ENCODE measurements at places on chromosomes 3 and 15.

DNA sequence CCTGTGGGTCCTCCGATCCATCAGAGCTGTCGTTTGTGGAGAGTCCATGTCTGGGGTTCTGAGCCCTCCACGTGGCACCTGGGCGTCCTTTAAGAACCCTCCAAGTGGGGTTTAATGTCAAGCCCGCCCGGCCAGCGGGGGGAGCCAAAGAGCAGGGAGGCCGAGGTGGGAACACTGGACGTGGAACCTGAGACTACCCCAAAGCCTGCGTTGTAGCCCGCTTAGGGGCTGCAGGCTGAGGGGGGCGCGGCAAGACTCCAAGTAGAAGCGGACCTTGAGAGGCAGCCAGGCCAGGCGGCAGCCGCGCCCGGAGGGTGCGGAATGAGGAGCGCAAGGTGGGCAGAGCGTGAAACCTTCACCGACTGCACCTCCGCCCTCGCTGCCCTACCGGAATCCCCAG is 126.2 kb upstream of the ATP10A start:
- no peak for DNase-seq

- no peak for DNase-seq
Observed at GRCh38 chr3:187880441-187880840, 135.2 kb upstream of the BCL6 start.

GRCh38 chr3:168093790-168094189 is 1.9 kb downstream of the GOLIM4 start:
- no peak for DNase-seq

- DNase-seq, result no peak
Observed at GRCh38 chr3:65975032-65975431, 63.7 kb downstream of the MAGI1 start.

DNA sequence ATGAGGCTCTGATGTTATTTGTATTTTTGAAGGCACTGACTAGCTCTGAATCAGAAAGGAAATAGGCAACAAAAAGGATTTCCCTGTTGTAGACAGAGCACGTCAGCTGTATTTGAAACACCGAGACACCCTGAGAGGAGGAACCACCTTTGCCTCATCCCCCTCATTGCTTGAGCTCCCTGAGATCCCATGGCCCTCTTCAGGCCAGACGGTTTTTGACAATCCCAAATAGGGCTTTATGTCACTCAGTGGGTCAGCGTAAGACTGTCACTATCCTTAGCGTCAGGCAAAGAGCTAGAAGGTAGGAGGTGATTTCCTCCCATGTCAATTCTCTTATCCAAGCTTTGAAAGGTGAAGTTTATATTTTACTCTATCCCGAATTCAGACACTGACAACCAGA is 254.3 kb downstream of the ZNF621 start:
- no peak for DNase-seq

DNA sequence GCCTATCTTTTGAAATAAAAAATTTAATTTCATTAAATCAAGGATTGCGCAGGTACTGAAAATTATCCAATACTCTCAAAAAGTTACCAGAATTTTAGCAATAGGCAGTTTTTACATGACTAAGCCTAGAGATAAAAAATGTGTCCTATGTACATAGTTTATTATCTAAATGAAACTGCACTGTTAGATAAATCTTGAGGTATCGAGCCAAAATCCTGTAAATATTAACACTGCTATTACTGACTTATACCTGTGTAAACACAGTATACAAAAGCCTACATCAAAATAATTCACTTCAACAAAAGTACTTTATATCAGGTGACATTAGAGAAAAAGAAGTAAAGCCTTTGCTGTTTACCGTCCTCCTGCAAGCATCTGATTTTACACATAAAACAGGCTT is 60.7 kb downstream of the TASOR start:
- no peak for DNase-seq

GRCh38 chr3:10992943-10993728 is 588 bp downstream of the SLC6A1 start:
- DNase-seq, result no peak

DNA sequence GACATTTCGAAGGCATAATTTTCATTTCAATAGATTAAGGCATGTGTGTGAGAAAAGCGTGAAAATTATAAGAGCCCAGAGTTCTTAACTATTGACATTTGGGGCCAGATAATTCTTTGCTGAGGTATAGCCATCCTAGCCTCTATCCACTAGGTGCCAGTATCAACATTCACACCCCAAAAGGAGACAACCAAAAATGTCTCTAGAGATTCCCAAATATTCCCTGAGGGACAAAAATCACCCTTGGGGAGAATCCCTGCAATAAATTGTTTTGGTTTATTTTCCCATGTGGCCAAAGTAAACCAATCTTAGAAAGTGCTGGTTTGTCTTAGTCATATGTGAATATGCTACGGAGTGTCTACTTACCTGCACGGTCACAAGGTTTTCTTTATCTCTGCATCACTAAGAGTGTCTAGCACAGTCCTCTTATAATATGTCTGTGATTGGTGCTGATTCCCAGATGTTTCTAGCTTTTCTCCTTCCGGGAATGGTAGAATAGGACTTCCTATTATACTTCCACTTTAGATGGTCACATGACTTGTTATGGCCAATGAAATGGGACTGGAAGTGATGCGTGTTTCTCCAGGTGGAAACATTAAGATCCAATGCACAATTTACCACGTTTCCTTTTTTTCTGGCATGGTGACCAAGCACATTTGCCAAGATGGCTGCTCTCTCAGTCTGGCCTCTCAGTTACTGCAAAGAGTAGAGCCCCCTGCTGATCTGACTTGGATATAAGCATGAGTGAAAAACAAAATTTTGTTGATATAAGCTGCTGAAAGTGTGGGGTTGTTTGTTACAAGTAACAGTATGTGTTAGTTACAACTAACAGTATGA is 8.0 kb upstream of the KBTBD8 start:
- no peak for DNase-seq

- DNase-seq, result no peak
Observed at GRCh38 chr3:29410660-29411405, 130.0 kb downstream of the RBMS3 start.

DNA sequence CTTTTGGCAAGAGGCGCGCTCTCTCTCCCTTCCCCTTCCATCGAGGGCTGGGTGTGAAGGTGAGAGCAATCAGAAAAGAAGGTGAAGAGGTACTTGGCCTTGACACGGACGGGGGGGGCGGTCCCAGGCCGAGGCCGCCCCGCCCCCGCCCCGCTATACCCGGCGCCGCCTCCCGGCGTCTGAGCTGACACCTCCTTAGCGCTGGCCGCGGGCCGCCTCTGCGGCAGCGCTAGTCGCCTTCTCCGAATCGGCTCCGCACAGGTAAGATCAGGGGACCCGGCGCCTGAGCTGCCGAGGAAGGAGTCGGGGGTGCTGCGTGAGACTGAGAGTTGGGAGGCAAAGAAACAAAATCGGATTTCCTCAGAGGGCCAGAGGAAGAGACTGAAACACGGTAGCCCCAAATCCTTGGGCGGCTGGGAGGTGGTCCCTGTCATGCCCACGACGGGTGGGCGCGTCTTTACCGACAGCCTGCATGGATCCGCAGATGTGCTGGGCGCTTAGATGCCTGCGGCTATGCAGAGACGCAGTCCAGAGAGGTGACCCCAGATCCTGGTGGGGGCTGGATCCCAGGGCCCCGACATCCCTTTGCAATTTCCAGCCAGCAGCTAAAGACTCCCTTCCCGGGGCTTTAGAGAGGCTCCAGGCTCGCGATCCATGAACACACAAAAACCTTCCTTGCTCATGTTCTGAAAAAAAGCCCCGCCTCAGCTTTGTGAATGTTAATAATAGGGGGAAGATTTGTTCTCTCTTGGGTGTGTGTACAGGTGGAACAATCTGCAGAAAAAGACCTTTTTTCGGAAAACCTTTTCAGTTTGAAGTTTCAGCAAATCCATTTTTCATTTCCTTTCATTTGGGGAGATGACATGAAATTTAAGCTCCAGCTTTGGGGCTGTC is at the start of gene ENTPD3:
Gene ENTPD3, plus strand, starts transcription at position 184 of the 894 bp plus-strand sequence. CDS start 874 bp downstream, outside the sequence.
- DNase-seq, result no peak

DNA sequence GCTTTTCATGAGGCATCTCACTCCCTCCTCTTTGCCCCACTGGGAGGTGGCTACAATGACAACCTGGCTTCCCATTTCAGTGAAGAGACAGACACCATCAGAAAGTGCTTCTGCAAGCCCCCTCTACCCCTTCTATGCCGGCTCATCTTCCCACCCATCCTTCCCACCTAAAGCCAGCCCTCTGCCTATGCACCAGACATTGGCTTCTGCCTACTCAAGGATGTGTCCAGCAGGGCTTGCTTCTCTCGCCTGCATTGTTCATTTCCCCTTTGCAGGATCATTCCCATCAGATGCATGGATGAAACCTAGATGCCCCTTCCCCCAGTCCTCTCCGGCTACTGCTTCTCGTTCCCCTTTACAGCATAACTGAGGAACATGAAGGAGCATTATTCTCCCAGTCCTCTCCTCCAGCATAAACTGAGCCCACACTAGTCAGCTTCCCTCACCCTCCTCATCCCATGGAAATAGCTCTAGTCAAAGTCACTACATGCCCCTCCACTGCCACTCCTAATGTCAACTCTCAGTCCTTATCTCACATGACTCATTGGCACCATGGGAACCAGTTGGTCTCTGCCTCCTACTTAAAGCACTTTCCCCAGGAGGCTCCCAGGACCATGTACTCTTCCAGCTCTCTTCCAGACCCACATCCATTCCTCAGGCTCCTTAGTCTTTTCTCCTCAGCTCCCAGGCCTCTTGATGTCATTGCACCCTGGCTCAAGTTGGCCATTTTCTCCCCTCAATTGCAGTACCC is 47.9 kb downstream of the TM2D3 start:
- no peak for DNase-seq

- DNase-seq, result no peak
Observed at GRCh38 chr3:24264748-24265158, 229.9 kb downstream of the THRB start.

GRCh38 chr3:152797751-152798432 is 37.0 kb upstream of the P2RY1 start:
- no peak for DNase-seq

DNA sequence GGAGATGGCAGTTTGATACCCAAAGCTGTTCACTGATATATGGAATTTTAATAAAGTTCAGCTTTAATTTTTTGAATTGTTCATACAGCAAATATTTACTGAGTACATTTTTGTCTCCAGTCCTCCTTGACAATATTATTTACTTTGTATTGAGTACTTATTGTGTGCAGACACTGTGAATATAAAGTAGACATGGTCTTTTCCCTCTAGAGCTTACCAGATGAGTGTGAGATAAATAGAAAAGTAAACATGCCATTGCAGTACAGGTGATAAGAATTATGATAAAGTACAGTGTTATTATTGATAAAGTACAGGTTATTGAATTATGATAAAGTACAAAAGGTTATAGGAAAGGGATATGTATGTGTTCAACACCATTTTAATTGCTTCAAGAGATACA is 2.1 kb downstream of the UBA5 start:
- no peak for DNase-seq

DNA sequence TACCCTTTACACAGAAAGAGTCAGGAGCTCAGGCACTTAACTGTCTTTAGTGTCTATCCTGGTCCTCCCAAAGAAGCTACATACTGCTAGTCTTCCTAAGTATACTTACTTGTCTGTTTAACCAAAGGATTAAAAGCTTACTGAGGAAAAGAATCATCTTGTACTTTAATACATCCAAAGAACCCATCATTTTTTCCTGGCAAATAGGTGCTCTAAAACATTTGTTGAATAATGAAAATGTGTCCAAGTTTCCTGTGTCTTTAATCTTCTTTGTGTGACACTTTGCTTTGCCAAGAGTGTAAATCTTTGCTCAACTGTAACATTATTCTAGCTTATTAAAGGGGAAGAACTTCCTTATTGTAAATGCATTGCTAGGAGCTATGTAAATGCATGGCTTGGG is 519.2 kb downstream of the OTOL1 start:
- DNase-seq, result no peak

- no peak for DNase-seq
Observed at GRCh38 chr3:139738697-139739096, 60.9 kb upstream of the NMNAT3 start.

DNA sequence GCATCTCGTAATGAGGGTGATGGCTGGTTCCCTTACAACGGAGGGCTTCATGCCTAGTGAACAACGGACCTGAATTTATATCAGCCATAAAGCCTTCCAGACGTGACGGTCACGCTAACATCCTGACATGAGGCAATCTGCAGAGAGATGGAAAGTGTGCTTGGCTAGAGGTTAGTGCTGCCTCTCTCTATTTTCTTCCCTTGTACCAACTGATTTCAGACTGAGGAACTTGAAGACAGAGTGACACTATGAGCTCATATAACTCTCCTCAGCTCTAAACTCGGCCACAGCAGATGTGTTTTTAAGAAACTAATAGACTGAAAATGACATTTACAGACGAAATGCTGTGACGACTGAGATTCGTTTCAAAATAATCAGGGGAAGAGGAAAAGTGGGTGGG is 122.4 kb downstream of the XXYLT1 start:
- no peak for DNase-seq

- no peak for DNase-seq
Observed at GRCh38 chr3:126025862-126026261, 56.9 kb downstream of the ROPN1B start.

DNA sequence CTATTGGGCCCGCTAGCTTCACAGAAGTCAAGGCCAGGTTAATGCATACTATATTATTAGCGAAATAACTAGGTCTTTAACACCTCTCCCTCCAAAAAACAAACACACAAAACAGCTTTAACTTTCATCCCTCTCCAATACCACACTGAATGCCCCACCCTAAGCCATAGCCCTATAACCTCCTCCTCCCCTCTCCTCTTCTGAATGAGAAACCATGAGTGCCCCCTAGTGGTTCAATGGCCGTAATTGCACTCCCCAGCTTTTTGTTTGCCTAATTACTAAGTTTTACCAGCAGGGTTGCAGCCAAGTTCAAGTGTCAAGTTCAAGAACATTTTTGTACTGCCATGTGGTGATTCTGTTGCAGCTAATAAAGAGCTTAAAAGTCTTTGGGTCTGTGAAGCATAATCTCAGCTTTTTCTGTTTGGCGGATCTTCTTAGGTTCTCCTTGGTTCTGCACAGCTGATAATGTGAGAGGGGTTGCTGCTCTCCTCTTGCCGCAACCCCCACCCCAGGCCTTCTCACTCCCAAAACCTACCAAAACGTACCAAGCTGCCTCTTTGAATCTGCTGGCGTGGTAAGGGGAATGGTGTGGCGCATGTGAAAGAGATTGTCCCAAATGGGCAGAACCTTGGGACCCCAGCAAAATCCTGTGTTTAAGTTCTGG is 57.9 kb downstream of the RPL22L1 start:
- no peak for DNase-seq

GRCh38 chr15:31271711-31272557 is 54.7 kb upstream of the KLF13 start:
- no peak for DNase-seq

DNA sequence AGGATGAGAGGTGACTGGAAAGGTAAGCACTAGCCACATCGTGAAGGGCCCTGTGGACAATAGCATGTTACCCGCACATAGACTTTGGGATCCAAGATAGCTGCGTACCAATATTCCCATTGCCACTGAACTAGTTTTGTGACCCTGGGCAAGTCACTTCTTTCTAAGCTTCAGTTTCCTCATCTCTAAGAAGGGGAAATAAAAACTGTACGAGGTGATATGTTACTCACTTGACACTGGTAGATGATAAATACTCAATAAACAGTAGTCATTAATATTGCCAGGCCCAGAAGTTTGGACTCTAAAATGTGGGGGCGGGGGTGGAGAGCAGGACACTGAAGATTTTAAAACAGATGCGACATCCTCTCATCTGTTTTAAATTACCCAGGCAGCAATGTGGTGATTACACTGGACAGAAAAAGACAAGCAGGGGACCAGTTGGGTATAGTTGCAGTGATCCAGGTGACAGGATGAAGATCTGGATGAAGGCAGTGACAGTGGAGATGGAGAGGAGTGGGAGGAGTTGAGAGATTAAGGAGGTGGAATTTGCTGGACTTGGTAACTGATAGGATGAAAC is 2.5 kb downstream of the ATG7 start:
- no peak for DNase-seq
